OCI-LY7 (cell line): ENCODE measurements at places on chromosomes 16 and 17.

- no peak for DNase-seq
Observed at GRCh38 chr17:46853896-46854444, 2.6 kb downstream of the WNT9B start.

- DNase-seq, result no peak
Observed at GRCh38 chr17:37604556-37604955, 4.7 kb downstream of the SYNRG start.

GRCh38 chr16:75376475-75377161 lies 56.7 kb downstream of the CFDP1 start:
- no peak for DNase-seq

GRCh38 chr16:12425134-12425941 lies 378.3 kb downstream of the CPPED1 start:
- DNase-seq, result no peak

DNA sequence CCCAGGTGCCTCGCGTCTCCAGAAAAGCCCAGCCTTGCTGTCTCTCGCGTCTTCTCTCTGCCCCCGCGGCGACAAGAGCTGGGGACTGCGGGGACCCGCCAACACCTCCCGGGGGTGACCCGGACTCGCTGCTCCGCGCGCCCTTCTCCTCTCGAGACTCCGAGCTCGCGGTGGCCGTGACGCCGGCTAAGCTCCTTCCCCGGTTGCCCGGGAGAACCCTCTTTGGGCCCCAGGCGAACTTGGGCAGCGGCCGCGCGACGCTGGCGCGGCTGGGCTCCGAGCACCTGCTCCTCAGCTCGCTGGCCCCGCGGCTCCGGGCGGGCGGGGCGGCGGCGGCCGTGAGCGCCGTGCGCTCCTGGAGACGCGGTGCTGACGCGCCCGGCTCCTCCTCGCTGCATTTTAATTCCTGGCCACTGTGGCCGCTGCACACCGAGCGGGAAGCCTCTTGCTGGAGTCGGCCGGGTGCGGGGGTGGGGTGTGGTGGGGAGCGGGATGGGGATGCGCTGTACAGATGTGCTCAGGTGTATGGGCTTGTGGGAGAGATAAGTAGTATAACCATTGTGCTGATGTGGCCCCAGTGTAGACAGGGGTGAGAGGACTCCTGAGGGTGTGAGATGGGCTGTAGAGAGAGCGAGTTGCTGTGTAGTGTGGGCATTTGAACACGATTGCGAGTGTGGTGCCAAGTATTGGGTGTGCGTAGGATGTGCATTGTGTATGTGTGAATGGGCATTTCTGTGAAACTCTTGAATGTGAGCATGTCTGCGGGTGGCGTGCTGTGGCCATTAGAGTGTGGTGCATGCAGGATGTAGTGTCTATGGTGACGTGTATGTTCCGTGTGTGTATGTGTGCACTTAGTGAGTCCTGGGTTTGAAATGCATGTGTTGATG lies at the start of gene ASIC2:
ASIC2 (minus strand) TSS at position 315 of the 887 bp plus-strand sequence.
- no peak for DNase-seq

- DNase-seq, result no peak
Observed at GRCh38 chr17:13557077-13557476, 44.7 kb downstream of the HS3ST3A1 start.

GRCh38 chr17:75571885-75572215 lies 15.8 kb upstream of the MYO15B start:
- no peak for DNase-seq

DNA sequence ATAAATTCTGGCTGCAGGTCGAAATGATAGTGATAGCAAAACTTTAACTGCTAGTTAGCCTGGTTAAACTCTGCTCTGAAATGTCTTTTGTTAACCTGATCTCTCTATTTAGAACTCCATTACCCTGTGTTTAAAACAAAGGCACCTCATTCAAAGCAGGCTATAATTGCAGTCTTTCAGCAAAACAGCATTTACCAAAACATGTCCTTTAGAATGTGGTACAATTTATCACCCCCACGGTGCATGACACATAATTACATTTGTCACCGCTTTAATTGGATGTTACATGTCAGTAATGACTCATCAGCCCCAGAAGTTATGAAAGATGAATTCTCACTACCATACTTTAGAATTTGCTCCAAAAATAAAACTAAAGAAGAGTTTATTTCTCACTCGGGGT lies 295.4 kb downstream of the TOX3 start:
- DNase-seq, result no peak

GRCh38 chr16:66476328-66477027 lies 49.4 kb downstream of the BEAN1 start:
- peak; percentile 78 for DNase-seq

GRCh38 chr16:27529962-27530361 lies 19.8 kb downstream of the GTF3C1 start:
- no peak for DNase-seq

DNA sequence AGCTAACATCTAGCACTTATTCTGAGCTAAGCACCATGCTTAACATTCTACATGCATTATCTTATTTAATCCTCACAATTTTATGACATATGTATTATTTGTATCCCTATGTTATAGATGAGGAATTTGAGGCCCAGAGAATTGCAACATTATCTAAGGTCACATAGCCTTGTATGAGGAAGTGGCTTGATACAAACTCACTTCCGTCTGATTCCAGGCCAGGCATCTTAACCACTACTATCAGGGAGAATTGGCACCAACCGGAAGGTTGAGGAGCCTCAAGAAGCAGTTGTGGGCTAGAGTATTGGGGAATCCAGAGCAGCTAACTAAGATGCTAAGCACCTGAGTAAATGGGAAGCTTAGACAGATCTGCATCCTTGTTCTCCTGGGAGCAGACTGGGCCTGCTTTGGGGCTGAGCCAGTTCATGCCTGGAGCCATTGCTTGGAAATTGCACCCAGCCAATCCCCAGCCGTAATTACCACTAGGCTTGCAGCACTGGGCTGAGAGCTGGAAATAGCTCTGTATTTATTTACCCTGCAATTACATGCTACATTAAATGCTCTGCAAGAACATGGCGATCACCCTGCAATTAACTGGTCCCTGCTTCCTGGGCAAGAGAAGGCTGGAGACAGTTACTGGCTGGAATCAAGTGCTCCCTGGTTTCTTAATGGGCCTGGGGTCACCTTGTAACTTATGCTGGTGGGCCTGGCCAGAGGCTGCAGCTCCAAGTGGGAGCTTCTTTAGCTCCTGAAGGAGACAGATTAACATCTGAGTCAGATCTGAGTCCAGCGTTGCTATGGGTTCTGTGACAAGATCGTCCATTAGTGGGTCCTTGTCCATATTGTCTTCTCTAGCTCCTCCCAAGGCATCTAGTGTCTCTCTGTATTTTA lies 273.1 kb upstream of the CCL2 start:
- DNase-seq, result no peak

GRCh38 chr16:84498223-84498610 lies 6.2 kb downstream of the MEAK7 start:
- DNase-seq, result no peak

DNA sequence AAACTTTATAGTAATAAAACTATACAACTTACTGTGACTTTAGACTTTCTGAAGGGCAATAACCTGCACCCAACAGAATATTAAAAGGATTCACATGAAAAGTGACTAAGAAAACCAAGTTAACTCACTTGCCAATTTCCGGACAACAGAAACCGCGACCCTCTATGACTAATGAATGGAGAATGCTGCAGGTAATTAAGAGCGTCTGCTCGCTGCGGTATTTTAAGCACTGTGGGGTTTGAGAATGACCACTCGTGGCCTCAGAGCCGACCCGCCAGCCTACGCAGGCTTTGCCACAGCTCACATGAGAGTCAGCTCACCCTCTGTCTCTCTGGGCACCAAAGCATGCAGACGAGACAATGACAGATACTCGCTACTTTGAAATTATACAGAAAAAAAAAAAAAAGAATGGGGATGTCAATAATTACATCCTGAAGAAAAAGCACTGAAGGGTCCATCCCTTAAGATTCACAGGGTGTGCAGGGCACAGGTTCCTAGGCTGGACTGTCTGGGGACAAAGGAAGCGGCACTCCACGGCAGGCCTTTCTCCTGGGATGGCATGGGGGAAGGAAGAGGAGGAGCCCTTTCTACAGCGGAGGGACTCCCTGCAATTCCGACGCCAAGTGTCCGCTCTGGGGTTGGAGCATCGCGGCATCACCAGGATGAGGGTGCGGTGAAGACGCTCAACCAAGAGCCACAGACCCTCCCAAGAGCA lies 35.0 kb downstream of the ZCCHC14 start:
- DNase-seq, result no peak

GRCh38 chr17:62147284-62147683 lies 82.2 kb upstream of the MED13 start:
- no peak for DNase-seq

DNA sequence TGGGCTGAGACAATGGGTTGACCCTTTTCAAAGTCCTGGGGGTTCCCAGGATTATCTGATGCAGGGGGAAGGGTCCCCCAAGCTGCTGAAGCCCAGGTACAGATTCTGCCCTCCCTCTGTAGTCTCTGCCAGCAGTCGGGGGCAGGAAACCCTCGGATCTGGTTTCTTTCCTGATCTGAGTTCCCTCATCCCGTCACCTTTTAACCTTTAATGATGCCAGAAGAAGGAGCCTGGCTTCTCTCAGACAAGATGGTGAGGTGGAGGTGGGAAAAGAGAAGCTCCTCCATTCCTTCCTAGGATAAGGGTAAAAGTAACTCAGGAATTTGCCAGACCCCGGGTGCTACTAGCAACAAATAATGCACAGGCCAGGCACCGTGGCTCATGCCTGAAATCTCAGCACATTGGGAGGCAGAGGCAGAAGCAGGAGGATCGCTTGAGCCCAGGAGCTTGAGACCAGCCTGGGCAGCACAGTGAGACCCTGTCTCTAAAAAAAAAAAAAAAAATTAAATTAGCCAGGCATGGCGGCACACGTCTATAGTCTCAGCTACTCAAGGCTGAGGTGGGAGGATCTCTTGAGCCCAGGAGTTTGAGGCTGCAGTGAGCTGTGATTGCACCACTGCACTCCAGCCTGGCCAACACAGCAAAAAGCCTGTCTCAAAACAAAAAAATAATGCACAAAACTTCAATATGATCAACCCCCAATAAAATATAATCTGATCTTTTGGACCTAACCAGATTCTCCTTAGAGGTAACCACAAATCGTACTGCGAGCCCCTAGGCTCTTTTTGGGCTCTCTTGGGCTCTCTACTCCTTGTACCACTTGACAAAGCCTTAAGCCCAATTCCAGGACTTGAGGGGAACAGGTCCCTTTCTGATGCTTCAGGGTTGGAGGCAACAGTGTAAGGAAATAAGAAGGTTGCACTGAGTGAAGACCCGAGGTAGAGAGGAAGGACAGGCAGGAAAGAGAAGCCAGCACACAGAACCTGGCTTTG lies 5.7 kb downstream of the CDC42EP4 start:
- no peak for DNase-seq
